ENCODE measurements at places on chromosomes 2 and 18. TPM values are rescaled to one million over a fixed set of nuclear protein-coding genes. Genes with fewer than 3 reads are reported as not detected.

The GPBAR1 gene
- total RNA-seq, result 0.14 TPM

The TRPM8 gene
- total RNA-seq, result 0.07 TPM

The ARL6IP6 gene
- total RNA-seq, result 51.9 TPM

The KRTCAP3 gene
- total RNA-seq, result 6.9 TPM

The MC2R gene
- not detected for total RNA-seq

The BARD1 gene
- 40.4 TPM for total RNA-seq

The PLGLB1 gene
- total RNA-seq, result 4.6 TPM

GRCh38 chr2:227376656-227377396, 2.3 kb downstream of the TM4SF20 start:
- no peak overlapping the region for H3K4me3 ChIP-seq
- no peak overlapping the region for H3K27ac ChIP-seq
- H3K4me1 ChIP-seq, result peaks cover 7% of the 10 kb centered on the region
- no peak for DNase-seq

GRCh38 chr2:66024391-66024790, 410.5 kb upstream of the MEIS1 start:
- no peak overlapping the region for H3K4me3 ChIP-seq
- no peak for DNase-seq
- H3K4me1 ChIP-seq, result peaks cover 5% of the 10 kb centered on the region
- no peak overlapping the region for H3K27ac ChIP-seq

- no peaks in the 10 kb centered on the region for H3K4me1 ChIP-seq
- no peak overlapping the region for H3K27ac ChIP-seq
Measured at GRCh38 chr2:142872882-142873724, 4.4 kb upstream of the KYNU start.

- H3K27me3 ChIP-seq, result no peaks in the 10 kb centered on the region
- H3K27ac ChIP-seq, result no peak overlapping the region
- no peak overlapping the region for H3K4me3 ChIP-seq
- peaks cover 17% of the 10 kb centered on the region for H3K4me1 ChIP-seq
- no peak for DNase-seq
Measured at GRCh38 chr2:499726-500125, 177.5 kb downstream of the TMEM18 start.

DNA sequence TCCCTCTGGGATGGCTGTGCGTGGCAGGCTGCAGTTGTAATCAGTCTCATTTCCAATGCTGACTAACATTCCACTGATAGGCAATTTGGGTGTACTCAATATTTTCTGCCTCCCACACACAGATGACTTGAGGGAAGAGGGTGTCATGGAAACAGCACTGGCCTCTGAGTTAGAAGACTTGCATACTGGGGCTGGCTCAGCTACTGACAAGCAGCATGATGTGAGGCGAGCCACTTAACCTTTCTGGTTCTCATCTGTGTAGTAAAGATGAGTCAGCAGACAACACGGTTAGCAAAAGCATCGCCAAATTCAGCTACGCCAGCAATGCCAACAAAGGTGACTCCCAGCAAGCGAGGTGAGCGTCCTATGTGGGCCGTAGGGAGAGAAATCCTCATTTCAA, 73.5 kb downstream of the COLEC12 start:
- DNase-seq, result no peak
- no peaks in the 10 kb centered on the region for H3K36me3 ChIP-seq
- H3K4me1 ChIP-seq, result peaks cover 11% of the 10 kb centered on the region
- H3K27me3 ChIP-seq, result no peaks in the 10 kb centered on the region
- no peak overlapping the region for H3K4me3 ChIP-seq

GRCh38 chr2:130854301-130854700, 17.6 kb downstream of the ARHGEF4 start:
- no peak overlapping the region for H3K27ac ChIP-seq
- no peaks in the 10 kb centered on the region for H3K27me3 ChIP-seq
- peaks cover 4% of the 10 kb centered on the region for H3K4me1 ChIP-seq
- no peak overlapping the region for H3K4me3 ChIP-seq
